ENCODE measurements at places on chromosomes 2 and 18.
A peak's percentile ranks its signal among the peaks of the same experiment; 100 is the strongest.

DNA sequence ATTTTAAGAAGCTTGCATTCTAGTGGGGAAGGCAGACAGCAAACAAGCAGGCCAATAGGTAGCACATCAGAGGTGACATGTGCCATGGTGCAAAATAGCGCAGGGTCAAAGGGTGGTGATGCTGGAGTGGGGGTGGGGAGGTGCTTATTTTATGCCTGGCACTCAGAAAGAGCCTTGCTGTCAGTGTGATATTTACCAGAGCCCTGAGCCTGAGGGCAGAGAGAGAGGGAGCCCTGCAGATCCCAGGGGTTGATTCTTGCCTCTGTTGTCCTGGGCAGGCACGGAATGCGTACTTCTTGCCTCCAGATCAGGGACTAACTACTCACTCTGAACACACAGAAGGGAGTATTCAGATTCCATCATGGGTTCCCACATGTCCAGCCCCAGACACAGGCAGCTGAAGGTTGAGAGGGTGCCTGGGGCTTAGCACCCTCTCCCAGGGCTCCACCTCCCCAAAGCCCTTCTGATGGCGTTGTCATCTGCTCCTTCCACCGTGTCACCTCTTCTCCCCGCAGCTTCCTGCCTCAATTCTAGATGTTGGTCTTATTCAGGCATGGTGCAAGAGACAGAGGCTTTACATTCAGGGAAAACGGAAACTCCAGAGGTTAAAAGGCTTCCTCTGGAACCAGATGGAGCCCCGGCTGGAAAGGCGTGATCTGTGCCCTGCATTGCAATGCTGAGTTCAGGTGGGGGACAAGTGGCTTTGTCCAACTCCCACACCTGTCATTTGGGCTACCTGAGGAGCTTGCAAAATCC is 252.3 kb downstream of the HAUS1 start:
- DNase-seq, result no peak

GRCh38 chr2:154240921-154241379 is 369.2 kb downstream of the GALNT13 start:
- no peak for DNase-seq

DNA sequence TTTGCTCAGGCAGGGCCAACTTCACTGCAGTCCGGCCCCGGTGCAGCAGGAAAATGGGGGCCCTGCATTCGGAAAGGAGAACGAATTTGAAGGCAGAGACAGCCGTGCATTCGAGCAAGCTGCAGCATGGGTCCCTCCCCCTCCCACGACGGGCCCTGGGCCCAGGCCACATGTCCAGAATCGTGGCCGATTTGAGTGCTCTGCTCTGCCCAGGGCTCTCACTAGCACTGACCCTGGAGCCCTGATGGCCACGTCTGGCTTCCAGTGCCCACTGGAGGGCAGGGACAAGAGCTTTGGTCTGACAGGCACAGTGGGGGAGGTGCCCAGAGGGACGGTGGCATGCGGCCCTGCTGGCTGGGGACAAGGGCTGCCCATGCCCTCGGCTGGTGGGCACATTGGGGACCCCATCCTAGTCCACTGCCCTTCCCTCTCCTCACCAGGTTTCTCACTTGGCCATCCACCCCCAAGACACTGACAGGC is 14.4 kb upstream of the KLHL30 start:
- no peak for DNase-seq

GRCh38 chr2:31032475-31032874 is 105.8 kb downstream of the GALNT14 start:
- no peak for DNase-seq

- no peak for DNase-seq
Measured at GRCh38 chr2:239626961-239627592, 226.3 kb upstream of the HDAC4 start.

- no peak for DNase-seq
Measured at GRCh38 chr18:73777356-73778031, 370.1 kb downstream of the FBXO15 start.

GRCh38 chr2:56100791-56101312 is 82.9 kb upstream of the CCDC85A start:
- no peak for DNase-seq

GRCh38 chr2:70420143-70420542 is 118.3 kb upstream of the FAM136A start:
- DNase-seq, result no peak

DNA sequence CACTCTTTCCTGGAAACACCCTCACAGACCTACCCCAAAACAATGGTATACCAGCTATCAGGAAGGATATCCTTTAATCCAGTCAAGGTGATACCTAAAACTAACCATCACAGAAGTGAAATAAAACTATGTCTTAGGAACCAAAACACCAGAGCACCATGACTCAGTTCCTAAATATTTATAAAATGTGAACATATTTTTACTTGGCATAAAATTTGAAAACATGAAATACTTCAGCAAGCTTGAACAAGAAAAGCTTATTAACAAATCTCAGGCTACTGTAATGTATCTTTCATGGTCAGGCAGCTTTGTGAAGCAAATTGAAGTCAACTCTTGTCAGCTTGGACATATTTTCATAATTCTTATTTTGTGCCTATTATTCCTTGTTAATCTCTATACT is 440.8 kb upstream of the CDH20 start:
- no peak for DNase-seq

DNA sequence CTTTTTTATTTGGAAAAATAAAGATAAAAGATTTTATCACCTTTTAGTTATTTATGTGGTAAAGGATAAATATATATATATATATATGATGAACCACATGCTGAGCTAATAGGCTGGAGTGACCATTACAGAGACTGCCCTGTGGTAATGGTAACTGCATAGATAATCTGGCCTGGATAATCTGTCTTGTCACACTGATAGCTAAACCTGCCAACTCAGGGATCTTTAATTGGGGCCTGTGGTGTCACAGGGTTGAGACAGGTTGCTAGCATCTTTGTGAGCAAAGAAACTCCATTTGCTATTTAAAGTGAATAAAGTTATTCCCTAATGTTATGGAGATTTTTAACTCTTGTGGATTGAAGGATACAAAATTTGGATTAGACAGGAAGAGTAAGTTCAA is 203.0 kb downstream of the PHLPP1 start:
- DNase-seq, result no peak

- DNase-seq, result no peak
Measured at GRCh38 chr2:147482916-147483669, 361.7 kb upstream of the ACVR2A start.

DNA sequence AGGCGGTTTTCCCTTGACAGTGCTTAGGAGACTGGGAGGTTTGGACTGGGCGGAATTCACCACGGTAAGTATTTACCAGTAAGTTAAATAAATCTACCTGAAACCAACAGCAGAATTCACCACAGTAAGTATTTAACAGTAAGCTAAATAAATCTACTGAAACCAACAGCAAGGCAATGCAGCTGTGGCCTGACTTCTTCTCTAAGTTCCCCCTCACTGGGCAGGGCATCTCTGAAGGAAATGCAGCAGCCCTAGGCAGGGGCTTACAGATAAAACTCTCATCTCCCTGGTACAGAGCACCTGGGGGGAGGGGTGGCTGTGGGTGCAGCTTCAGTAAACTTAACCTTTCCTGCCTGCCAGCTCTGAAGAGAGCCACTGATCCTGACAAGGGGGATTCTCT is 432.5 kb upstream of the LRRTM1 start:
- DNase-seq, result no peak

DNA sequence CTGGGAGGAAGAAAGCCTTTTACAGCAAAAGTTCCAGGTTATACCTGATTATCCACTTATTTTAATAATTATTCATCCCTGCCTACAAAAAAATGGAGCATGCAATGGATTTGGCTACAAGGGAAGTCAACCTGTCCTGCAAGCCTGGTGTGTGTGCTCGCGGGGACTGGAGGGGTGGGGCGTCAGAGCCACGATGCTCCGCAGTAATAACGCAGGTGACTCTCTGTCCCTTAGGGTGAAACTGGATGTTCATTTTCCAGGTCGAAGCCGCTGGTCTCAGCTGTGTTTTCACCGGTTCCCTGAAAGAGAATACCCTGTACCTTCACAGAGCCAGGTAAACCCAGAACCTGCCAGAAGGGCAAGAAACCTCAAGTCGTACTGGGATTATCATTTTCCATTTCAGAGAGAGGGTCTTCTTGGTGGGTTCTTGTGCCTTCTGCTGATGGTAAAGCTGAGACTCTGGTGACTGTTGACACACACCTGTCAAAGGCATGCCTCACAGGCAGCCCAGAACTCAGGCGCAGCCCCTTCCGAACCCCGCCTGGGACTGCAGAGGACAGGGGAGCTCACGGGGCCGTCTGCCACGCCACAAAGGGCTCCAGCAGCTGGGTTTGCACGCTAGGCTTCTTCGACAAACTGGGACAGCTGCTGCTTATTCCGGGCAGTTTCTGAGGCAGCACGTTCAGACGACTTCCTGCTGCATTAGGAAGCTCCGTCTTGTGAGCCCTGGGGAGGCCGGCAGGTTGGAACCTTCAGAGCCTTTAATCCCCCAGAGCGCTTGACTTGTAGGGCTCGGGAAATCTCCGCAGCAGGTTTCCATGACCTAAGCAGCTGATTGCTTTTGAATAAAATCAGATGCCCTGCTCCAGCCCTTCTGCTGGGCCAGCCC is 58.6 kb downstream of the KCNG2 start:
- DNase-seq, result peak; percentile 81

DNA sequence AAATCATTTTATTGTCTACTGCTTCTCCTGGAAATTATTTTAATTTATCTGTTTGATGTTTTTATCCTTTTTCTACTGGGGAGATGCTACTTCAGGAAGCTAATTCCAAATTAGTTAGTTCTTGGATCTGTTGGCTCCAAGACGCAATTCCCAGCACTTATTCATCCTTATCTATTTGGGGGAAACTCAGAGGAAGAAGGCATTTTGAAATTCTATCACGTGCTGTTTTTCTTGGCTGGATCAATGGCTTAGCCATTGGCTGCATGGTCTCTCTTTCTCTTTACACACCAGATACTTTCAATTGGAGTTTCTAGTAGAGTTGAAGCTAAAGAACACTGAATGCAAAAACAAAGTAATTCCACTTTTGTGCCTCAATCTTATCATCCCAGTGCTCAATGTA is 98.3 kb downstream of the RAPGEF4 start:
- no peak for DNase-seq

DNA sequence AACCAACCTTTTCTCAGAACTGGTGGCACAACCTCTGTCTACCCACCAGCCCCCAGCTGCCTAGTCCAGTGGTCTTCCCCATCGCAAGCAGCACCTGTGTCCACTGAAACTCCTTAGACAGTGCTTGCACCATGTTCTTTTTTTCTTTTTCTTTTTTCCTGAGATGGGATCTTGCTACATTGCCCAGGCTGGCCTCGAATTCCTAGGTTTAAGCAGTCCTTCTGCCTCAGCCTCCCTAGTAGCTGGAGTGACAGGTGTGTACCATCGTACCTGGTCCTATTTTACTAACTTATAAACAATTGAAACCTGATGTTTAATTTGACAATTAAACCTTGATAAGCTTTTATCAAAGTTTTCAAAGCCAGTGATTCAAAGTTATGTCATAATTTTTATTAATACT is 30.8 kb downstream of the SANBR start:
- no peak for DNase-seq

DNA sequence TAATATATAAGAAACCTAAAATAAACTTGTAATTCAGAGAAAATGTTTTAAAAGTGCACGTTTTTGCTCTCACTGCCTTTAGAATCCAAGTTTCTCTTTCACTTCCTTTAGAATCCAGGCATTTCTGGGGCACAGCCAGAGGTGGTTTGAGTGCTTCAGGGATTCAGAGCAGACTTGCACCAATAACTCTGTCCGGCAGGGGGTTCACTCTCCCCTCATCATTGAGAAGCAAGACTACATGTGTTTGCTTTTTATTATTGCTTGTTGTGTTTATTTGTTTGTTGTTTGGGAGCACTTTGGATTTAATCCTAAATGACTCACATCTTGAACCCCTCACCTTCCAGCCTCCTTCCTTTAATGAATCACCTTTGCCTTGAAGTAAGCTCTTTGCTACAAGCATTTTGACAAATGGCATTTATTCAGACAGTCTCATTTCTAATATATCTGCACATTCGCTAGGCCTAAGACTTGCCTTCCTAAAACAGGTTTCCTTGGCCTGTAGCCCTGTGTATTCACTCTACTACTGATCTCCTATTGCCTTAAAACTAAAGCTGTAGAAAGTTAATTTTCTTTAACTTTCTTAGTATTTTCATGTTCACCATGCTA is 233.5 kb upstream of the ATP5MC3 start:
- peak; percentile 58 for DNase-seq

DNA sequence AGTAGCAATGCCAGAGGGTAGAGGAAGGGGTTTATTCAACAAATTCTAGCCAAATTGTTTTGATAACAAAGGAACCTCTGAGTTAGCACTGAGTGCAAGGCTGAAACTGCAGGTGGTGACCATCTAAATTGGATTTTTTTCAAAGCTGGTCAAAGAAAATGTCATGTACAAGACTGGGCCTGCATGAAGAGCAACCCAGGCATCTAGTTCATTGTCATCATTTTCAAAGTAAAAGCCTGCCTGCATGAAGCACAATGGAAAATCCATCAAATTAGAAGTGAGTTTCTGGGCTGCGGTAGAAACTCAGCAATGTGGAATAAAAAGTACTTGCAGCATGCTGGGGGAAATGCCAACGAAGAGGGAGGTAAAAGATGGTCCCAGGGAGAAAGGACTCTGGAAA is 80.8 kb upstream of the PPP1CB start:
- no peak for DNase-seq

GRCh38 chr2:169108099-169108884 is 38.9 kb downstream of the DHRS9 start:
- peak; percentile 34 for DNase-seq

DNA sequence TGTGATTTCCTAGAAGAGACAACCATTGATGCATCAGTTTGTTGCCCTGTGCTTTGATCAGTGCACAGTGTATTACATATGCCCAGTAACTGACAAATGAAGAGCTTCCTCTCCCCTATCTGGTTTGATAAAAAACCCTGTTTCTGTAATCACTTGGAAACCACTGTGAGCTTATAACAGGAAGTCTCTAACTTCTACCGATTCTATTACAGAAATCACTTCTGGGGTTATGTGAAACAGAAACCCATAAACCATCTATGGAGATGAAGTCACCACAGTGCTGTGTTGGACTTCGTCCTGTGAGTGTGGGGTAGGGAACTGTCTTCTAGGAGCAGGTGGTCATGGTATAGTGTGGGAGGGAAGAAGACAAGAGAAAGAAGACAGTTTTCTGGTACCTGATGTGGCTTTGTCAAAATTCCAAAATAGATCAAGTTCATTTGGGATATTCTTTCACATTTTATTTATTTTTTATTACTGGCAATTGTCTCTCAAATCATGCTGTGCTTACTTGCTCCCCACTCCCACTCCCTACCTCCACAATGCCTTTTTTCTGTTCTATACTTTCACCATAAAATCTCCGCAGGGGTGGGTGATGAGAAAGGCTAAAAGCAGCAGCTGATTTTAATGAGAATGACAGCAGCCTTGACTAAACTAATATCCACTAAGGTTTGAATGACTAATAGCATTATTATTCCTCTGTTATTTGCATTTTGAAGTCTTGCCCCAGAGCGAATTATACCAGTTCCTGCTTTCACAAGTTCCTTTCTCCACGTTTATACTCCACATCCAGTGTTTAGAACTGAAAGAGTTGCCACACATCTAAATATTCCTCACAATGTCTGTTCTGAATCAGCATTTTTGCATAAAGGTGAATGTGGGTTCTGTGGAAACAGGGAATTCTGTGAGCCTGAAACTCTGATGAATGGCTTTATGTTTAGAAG is 41.7 kb upstream of the RND3 start:
- DNase-seq, result no peak
